H54 (cell line): ENCODE measurements at places on chromosomes 12 and 14.

- DNase-seq: no peak
These were observed 5.7 kb upstream of the GPR65 start for GRCh38 chr14:87999277-87999676.

GRCh38 chr12:85920324-85920947 lies 46.3 kb downstream of the NTS start:
- no peak for DNase-seq

- DNase-seq: no peak
These were observed 131.6 kb downstream of the ADGRD1 start for GRCh38 chr12:131085125-131085815.

- no peak for DNase-seq
These were observed 222.1 kb upstream of the PLXNC1 start for GRCh38 chr12:93926237-93926636.

DNA sequence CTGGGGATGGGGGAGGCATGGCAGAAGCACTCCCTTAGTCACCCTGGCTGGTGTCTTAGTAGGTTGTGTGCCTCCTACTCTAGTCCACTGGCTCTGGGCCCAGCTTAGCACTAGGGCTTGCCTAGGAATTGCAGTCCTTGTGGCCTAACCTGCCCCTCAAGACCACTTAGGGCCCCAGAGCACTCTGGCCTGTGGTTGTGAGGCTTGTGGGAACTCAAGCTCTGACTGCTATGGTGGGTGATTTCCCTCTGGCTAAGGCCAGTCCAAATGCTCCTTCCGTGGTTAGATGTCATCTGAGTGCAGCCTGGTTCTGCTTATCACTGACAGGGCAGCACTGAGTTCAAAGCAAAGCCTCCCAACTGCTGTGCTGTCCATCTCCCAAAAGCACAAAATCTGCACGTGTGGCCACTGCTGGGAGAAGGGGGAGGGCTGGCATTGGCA lies 20.2 kb downstream of the FGD4 start:
- DNase-seq: no peak

GRCh38 chr12:94754653-94755052 lies 104.3 kb upstream of the TMCC3 start:
- no peak for DNase-seq

GRCh38 chr12:25894759-25895158 lies 63.7 kb upstream of the RASSF8 start:
- no peak for DNase-seq

DNA sequence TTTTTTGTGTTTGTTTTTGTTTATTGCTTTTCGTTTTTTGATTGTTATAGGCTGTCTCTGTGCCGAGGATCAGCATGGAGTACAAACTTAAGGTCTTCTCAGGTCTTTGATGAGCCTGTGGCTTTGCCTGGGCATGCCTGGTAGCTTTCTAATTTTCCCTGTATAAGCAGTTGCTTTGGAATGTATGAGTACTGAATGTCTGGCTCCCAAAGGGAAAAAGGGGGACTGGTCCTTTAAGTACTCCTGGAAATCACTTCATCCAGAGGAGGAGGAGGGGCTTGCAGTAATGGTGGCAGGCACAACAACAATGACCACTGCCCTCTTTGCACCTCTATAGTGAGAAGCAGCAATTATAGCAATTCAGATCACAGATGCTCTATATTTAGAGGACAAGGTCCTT lies 67.6 kb upstream of the TTC7B start:
- DNase-seq: no peak

DNA sequence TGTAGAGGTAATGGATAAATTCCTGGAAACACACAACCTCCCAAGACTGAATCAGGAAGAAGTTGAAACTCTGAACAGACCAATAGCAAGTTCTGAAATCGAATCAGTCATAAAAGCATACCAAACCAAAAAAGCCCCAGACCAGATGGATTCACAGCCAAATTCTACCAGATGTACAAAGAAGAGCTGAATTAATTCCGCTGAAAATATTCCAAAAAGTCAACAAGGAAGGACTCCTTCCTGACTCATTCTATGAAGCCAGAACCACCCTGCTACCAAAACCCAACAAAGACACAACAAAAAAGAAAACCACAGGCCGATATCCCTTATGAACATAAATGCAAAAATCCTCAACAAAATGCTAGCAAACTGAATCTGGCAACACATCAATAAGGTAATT lies 81.5 kb downstream of the SLC38A4 start:
- DNase-seq: no peak

GRCh38 chr12:104064842-104065427 lies 604 bp downstream of the HCFC2 start:
- DNase-seq: no peak

GRCh38 chr14:21902561-21903181 lies 229.1 kb upstream of the OR4E1 start:
- DNase-seq: no peak

- DNase-seq: no peak
These were observed 224.5 kb upstream of the FOXG1 start for GRCh38 chr14:28542040-28542439.

- DNase-seq: no peak
These were observed 7.5 kb upstream of the CTDSP2 start for GRCh38 chr12:57853864-57854556.

GRCh38 chr14:65335411-65335947 lies 77.1 kb upstream of the FUT8 start:
- no peak for DNase-seq

GRCh38 chr12:121060149-121061001 lies 21.3 kb upstream of the OASL start:
- peak; percentile 41 for DNase-seq

DNA sequence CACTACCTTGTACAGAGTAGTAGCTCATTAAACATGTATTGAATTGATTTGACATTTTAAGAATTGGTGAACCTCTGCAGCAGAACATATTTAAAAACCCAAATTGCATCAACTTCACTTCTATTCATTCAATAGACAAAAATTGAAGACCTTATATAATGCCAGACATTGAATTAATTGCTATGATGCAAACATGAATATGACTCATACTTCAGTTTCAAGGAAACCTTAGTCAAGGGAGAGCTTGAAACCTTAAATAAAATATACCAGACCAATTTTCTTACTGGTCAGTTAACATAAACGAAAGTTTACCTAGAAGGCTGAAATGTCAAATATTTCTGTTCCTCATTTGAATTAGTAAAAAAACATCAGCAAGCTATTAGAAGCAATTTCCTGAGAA lies 5.0 kb upstream of the MGAT4C start:
- no peak for DNase-seq

DNA sequence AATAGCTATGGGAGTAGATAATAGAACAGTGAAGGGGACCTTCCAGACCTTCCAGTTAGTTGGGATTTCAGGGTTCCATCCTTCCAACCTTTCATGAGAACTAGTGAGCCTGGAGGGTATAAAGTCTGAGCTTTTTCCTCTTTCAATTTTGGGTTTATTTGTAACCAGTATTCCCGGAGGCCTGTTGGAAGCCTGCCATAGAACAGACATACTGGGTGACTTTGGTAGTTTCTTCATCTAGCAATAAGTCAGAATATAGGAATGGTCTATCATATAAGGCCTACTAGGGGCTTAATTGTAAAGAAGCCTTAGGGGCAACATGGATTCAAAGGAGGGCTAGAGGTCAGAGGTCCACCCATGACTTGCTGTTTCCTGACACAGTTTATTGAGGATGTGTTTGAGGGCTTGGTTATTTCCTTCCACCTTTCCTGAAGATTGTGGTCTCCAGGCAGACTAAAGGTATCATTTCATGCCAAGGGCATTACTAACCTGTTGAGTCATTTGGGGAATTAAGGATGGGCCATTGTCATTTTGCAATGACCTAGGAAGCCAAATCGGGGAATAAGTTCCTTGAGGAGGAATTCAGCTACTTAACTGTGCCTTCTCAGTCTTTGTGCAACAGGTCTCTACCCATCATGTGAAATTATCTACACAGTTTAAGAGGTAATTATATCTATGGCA lies 410.3 kb downstream of the SLC6A15 start:
- no peak for DNase-seq

DNA sequence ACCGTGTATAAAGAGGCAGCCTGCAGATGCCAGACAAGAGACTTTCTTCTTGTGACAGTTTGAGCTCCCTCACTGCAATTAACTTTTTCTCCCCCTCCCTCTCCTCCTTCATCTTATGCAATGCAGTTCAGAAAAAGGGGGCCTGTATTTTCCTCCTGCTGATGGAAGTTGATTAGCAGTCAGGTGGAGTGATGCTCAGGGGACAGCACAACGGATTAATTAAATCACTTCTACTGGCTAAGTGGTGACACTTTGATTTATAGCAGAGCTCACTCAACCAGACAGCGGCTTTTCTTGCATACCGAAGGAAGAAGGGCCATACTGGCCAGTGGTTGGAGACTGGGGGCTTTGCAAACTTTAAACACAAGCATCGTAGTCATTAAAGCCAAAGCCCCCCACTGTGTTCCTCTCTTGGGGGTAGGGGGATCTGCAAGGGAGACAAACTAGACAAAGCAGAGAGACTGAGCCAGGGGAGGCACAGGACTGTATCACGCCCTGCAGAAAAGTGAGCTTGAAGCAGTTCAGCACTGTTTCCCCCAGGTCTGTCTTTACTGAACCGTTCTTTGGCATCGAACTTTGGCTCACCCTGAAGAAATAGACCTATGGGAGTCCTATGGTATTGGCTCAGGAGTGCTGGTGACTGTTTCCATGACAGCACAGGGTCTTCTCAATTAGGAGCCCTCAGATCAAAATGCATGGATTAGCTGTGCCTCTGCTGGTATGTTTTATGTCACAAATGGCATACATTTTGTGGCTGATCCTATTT lies 47.7 kb downstream of the SPRING1 start:
- DNase-seq: no peak

- no peak for DNase-seq
These were observed 91.4 kb downstream of the PLEKHA5 start for GRCh38 chr12:19220852-19221466.

DNA sequence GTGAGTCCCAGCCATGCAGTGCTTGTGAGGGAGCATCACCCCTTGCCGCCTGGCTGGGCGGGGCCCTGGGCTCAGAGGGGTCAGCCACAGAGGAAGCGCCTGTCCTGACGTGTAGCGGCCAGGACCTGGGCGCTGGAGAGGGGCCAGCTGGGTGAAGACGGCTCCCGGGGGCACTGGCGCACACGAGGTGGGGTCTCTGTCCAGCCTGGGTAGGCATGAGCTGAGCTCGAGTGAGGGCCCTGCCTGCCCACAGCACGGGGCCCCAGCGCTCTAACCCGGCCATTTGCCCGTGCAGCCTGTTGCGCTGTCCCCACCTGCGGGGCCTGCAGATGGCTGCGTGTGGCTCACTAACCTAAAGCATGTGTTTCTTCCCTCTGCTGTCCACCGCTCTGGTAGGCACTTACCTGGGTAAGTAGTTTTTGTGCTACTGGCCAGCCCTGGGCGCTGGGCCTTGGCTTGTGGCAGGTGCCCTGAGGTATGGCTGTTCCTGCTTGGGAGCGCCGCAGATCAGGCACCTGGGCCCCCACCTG lies 6.6 kb upstream of the CRIP2 start:
- DNase-seq: no peak

DNA sequence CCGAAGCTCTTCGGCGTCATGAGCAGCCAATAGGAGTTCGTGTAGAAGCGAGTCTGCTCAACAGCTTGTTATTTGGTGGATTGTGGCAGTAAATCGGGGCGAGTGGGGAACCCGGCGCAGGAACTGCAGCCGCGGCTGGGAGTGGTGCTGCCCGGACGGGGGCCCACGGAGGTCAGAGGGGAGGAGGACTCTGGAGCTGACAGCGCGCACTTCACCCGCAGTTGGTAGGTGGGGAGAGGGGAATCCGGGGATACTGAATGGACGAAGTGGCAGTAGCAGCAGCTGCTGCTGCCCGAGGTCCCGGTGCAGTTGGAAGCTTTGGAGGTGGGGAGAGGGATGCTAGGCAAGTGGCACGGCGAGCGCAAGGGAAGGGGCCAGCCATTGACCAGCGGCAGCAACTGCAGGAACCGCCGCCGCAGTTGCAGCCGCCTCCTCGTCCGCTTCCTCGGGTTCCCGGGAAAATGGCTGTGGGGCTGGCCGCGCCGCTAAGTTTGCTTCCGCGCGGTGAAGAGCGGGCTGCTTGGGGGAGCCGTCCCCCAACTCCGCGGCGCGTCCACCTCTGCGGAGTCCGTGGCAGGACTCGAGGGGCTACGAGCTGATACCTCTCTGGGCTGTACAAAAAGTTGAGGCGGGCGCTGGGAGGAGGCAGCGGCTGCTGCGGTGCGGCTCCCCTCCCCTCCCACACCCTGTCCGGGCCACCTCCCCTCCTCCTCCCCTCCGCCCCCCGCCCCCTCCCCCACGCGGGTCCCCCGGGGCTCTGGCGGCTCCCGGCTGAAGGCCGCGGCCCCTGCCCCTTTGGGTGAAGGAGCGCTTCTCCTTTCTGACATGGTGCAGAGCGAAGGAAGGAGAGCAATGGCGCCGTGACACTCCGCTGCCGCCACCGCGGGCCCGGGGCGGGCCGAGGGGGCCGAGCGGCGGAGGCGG lies at the start of gene ARID4A:
ARID4A (plus strand) TSS at position 79 of the 924 bp plus-strand sequence. CDS start 1,300 bp downstream, outside the sequence.
- DNase-seq: no peak

DNA sequence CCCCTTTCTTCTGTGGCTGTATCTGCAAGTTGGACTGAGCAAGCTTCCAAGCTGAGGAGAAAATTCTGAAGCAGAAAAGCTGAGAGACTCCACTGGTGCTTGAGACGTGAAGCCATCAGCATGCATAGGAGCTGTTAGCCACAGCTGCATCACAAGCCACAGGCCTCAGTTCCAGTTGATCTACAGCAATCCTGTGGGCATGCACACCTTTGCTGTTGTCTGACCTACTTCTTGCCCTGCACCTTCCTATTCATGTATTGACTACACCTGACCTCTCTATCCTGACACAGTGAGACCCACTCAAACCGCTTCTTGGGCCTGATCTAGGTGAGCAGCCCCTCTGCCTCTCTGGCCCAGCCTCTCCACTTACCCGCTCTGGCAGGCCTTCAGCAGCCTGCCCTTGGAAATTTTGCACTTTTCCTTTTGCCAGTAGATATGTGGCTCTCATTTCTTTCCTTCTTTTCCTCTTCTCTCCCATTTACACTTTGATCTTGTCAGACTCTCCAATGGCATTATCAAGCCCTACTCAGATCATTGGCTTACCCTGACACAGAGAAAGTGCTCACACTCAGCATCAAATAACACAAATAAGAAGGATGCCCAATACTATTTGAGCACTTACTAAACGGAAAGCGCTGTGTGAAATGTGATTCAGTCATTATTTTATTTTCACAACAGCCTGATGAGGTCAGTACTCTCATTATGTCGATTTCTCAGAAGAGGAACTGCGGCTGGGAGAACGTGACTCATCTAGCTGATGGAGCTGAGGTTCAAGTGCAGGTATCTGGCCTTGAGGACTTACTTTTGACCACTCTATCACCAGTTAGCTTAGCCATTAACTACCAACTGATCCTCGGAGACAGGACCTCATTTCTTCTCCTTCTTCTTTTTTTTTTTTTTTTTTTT lies 21.9 kb upstream of the PTGR2 start:
- no peak for DNase-seq

DNA sequence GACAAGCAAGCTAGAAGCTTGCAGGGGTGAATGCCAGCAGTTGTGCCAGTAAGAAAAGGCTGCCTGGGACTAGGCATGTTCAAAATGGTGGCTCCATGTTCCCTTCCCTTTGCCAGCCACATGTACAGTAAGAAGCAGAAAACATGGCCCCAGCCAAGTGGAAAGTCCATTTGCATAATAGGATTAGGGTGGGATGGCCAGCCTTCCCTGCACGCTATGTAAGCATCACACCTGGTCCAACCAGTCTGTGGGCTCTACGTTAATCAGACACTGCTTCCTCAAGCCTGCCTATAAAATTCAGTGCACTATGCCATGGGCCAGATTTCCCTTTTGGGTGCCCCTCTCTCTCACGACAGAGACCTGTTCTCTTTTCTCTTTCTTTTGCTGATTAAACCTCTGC lies 288.4 kb downstream of the GXYLT1 start:
- no peak for DNase-seq

- no peak for DNase-seq
These were observed 33.0 kb downstream of the CAND1 start for GRCh38 chr12:67302162-67302561.
